ENCODE measurements at places on chromosomes 12 and 14.

DNA sequence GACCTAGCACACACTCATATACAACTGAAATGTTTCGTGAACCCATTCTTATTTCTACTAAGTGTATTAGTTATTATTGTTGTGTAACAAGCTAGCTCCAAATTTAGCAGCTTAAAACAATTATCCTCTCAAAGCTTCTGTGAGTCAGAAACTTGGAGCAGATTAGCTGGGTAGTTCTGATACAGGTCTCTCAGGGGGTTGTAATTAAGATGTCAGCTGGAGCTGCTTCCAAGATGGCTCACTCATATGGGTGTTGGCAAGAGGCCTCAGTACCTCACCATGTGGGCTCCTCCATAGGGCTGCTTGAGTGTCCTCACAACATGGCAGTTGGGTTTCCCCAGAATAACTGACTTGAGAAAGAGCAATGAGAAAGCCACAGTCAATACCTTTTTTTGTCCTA is 9.8 kb downstream of the GPR135 start:
- no peak for DNase-seq

GRCh38 chr14:101917413-101918017 is 46.9 kb upstream of the DYNC1H1 start:
- no peak for DNase-seq

GRCh38 chr14:65506801-65507200 is 94.3 kb downstream of the FUT8 start:
- no peak for DNase-seq

- DNase-seq = no peak
These were observed 73.0 kb downstream of the SRGAP1 start for GRCh38 chr12:63917477-63917862.

- DNase-seq = no peak
These were observed 2.4 kb downstream of the KRT76 start for GRCh38 chr12:52774629-52775250.

DNA sequence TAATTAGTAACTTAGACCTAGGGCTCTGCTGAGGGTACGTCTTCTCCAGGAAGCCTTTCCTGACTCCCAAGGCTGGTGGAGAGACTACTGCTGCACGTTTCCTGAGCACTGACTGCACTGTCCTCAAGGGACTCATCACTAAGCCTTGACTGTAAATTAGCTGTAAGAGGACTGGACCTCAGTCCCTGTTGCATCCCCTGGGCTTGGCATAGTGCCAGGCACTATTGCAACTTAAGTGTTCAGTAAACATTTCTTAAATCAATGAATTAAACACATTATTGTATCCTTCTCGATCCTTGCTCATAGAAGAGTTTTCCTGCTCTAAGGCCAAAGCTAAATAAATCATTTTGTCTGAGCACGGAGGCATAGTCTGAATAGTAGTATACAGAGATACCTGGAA is 31.9 kb upstream of the IFNG-AS1 start:
- DNase-seq = no peak

GRCh38 chr12:49953151-49953550 is 2.6 kb downstream of the AQP2 start:
- DNase-seq = no peak

DNA sequence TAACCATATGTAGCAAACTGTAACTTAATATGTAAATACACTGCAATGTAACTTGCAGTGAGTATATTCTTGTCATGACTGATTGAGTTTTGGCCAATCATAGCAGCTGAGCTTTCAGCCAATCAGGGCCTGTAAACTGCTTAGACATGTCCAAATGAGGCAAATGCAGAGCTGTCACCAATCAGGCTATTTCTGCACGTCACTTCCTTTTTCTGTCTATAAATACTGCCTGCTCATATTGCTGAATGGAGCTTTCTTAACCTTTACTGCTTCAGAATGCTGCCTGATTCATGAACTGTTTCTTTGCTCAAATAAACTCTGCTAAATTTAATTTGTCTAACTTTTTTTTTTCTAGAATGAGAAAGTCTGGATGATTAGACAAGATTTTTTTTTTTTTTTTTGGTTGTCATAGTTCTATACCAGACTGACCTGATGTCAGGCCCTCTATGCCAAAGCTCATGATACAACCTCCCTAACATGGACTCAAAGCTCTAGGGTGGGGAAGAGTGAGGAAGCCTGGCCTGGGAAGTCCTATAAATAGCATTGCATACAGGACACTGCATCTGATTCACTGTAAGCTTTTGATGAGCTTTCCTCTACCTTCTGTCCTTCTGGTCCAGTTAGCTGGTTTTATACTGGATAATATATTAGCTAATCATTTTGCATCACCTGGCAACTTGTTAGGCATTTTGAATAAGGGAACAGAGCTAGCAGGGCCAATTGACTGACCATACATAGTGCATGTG is 12.0 kb downstream of the MGP start:
- DNase-seq = no peak

DNA sequence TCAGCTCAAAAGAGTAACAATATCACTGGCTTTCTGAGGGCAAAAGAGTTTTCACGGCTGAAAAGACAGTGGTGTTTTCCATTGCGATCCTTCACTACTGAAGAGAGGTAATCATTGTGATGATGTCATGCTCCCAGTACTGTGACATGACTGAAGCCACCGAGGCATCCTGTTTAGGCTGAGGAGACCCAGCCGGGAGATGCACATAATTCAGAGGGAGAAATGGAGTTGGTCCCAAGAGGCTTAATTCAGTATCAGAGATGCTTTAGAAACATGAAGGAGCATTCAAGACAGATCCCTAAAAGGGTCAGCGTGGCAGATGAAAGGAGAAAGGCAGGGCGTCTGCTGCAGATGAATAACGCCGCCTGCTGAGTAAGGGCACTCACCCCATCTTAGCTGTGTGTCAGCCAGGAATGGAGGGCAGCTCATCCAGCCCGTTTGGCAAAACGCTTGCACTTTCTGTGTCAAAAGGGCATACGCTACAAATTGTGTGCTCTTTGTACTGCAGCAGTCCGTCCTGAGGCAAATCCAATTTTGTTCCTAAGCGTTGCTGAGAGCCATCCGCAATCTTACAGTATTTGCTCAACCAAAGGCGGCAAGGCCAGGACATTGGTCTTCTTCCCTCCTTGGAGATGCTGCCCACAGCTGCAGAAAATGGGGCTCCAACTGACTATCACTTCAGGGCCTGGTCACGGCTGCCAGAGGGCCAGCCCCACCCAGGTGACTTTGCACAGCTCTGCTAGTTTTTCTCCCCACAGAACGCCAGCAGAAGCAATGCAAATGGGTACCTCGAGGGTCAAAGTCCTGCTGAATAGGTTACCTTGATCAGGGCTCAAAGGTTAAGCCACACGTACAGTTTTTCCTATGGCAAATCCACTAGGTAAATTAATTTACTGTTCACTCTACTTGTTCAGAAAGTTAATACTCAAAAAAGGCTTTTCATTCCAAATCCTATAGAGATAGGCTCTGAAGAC is 23.5 kb downstream of the CCDC92 start:
- DNase-seq = no peak

- no peak for DNase-seq
These were observed 3.0 kb downstream of the IFI27 start for GRCh38 chr14:94113490-94113889.

DNA sequence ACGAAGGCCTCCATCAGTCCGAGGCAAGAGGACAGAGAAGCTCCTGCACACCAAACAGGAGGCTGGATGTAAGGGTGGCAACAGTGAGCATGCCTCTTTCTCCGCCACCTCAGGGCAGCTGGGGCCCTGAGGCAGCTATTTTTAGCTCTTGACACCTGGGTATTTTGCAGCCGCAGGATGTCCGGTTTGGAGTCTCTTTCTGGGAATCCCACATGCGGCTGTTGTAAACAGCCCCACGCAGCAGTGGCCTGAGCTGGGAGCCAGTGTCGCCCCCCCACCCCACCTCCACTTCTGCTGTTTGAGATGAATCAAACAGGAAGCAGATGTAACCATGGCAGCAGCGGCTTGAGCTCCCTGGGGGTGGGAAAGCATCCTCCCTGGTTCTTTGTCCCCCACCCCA is 11.7 kb downstream of the HDAC7 start:
- no peak for DNase-seq

GRCh38 chr12:32917094-32917611 is 20.6 kb upstream of the PKP2 start:
- DNase-seq = no peak

DNA sequence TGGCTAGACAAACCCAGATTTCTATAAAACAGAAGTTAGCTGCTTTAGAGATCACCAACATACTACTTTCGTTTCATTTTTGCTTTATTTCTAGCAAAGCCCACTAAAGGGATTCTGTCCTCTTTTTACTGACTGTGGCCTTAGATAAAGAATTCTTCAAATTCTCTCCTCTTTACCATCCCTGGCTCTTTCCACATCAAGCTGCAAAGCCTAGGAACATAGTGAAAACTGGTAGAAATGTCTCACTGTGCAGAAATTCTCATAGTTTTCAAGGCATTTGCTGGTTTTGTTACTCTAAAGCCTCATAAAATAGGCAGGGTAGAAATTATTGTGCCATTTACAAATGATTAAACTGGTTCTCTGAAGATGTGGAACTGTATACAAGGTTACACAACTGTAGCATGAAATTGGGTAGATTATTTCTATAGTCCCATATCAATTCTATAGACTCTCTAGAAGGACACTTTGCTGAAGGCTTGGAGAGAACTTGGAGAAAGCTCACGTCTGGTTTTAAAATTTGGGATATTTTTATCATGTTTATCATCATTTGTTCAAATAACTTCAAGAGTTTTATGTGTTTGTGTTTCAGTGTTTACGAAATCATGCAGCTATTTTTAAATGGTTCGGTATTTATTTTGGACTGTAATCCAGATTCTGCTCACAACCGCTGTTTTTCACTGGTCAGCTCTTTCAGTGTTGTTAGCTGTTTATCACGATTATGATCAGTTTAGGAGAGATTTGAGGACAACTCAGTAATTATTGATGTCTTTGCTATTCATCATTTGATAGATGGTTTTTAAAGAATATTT is 36.7 kb upstream of the CSRP2 start:
- DNase-seq = no peak

GRCh38 chr14:75886636-75887348 is 95.0 kb downstream of the TGFB3 start:
- no peak for DNase-seq

DNA sequence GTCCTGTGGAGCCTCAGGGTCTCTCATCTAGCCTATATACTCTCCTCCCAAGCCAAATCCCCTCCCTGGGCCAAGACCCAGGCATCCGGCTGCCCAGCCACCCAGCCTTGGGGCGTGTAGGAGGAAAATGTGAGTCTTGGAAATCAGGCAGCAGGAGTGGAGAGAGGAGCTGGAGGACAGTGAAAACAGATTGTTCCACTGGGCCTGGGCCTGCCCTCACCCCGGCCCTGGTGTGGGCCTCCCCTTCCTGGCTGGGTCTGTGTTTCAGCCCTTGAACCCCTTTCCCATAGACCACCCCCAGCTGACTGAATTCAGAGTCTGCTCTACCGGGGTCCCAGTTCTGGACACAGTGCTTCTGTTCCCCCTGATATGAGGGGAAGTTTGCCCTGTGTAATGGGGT is 6.7 kb downstream of the ITGA5 start:
- DNase-seq = no peak

GRCh38 chr12:79648881-79649280 is 41.9 kb downstream of the PAWR start:
- no peak for DNase-seq

DNA sequence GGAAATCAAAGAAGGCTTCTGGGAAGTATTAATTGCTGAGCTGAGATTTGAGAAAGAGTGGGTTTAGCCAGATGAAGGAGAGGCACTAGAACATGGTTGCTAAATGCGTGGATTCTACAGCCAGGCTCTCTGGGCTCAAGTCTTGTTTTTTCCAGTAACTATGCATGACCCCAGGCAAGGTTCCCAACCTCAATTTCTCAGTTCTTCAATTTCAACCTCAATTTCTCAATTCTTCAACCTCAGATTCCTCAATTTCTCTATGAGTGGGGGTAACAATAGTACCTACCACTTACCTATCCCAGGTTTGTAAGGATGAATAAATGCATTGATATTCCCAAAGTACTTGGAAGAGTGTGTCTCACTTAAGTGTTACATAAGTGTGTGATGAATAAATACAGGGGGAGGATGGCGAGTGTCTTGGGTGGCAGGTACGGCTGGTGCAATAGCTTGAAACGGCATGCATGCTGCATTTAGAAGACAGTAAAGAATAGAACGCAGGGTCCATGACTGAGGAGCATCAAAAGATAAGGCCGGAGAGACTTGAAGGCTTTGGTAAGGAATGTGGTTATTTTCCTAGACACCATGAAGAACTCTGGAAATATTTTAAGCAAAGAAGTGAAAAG is 149.1 kb upstream of the ATP2B1 start:
- no peak for DNase-seq

DNA sequence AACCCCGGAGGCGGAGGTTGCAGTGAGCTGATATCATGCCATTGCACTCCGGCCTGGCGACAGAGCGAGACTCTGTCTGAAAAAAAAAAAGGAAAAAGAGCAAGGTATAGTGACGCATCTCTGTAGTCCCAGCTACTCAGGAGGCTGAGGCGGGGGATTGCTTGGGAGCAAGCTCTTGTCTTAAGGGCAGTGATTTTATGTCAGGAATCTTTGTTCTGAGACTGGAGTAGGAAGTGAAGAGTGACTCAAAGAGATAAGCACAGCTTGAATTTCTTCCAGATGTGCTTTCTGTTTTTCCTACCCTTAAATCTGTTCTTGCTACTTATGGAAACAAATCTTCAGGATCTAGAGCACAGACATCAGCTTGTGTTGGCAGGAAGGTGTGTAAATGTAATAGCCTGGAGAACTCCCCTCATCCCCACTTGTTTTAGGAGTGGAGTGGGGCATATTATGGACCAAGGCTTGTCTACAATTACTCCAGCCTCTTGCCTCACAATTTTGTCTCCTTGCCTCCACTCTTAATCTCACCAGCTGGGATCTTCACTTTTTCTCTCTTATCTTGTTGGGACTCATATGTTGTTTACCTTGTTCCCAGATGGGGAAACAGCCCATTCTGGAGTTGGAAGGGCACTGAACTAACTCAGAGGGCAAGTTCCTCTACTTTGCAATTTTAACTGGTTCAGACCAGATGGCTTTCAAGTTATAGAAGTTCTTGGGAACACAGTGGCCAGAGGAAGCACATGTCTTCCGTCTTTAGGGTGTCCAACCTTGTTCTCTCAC is 7.5 kb downstream of the TMED2 start:
- no peak for DNase-seq

DNA sequence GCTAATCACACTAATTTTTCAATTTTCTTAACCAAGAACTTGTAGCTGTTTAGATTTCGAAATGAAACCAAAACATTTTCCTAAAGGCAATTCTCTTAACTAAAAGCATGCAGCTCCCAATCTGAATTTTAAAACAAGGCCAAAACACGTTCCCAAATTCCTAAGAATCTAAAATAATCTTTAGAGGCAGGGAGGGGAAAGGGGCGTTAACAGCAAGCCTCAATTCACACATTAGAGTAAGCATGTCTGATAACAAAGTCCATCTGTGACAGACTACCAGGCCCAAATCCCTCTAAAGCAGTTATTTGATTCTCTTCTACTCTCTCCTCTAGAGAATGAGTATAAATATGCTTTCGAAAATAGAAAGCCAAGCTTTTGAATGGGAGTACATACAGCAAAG is 754 bp downstream of the ATG14 start:
- no peak for DNase-seq

- DNase-seq = no peak
These were observed 179.7 kb downstream of the KIF26A start for GRCh38 chr14:104317975-104318557.

All from forelimb muscle (tissue), 1 donor.